Cortex of kidney (tissue), 1 donor: ENCODE measurements at places on chromosomes 12 and 14.

DNA sequence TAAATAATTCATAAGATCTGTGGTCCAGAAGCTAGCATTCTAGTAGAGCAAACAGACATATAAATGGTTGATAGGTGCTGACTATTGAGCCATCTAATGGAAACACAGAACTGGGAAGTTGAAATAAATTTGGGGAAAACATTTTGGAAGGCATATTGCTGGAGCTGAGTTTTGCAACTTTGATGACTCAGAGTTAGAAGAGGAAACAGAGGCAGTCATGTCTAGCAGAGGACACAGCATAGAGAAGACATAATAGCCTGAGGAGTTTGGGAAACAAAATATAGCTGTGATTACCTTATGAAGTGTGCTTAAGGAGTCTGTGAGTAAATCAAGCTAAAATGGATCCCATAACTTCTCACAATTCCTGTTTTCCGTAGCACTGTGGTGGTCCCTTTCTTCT is 86.9 kb upstream of the FLRT2 start:
- DNase-seq, result no peak

DNA sequence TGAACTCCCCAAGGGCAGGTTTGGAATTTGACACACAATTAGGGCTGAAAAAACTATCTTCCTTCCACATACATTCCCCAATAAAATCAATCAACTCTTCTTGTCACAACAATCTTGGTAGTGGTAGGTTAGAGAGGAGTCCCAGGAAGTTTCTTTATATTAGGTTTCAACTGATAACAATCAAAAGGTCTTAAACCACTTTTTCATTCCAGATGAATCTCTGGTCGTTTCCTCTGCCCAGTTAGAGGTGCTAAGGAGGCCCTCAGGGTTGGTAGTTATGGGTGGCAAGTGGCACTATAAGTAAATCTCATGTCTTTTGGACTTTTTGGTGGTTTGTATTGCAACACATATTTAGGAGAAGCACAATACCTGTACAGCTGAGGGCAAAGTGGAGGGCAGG is 1.7 kb upstream of the SLC38A2 start:
- no peak for DNase-seq

DNA sequence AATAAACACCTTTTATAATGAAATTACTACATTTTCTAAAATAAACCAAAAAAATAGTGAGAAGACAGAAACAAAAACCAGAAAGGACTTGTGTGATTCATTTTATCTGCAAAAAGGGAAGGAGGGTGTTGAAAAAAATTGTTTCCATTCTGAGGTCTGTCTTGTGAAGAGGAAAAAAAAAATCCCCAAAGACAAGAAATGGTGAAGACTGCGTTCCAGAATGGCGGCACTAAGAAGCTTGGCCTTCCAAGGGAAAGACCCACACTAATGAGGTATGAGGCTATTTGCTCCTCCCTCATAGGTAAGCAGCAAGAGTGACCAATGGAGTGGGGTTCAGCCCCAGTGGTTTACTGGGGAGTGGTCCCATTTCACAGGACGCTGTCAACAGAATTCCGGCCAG is 35.0 kb downstream of the GNPTAB start:
- DNase-seq, result no peak

DNA sequence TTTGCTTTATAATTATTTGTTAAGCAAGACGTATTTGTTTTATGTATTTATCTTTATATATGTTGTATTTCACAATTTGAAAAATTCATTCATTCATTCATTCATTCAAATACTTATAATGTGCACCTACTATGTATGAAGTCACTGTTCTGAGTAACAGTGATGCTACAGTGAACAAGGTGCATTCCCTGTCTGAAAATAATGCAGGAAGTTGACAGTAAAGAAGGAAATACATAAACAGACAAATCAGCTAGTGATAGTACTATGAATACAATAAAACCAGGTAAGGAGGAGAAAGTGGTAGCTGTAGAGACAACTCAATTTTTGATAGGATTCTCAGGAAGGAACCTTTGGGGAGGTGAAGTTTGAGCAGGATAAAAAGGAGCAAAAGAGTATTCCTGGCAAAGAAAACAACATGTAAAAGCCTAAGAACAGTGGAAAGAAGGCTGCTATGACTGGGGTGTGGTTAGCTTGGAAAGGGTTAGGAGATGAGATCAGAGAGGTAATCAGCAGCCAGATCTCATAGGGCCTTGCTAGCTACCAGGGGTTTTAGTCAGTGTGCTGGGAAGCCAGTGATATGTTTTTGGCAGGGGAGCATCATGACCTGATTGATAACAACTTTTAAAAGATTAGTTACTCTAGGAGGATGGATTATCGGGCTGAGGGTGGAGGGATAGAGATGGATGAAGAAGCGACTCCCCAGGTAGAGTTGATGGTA is 17.4 kb downstream of the BICDL1 start:
- DNase-seq, result no peak

DNA sequence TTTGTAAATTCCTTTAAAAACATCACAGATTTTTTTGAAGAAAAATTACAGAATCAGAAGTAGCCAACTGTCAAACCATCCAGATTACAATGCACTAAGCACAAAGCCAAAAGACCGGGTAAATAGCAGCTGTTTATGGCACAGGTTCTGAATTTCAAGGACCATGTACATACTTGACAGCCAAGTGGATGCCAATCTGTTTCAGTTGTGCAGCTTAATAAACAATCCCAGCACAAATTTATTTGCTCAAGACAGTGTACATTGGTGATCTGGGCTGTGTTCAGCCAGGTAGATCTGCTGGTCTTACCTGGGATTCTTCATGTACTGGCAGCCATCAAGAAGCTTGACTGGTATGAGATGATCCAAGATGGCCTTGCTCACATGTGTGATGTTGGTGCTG is 229.8 kb upstream of the FLRT2 start:
- no peak for DNase-seq

GRCh38 chr14:76753541-76754198 is 7.6 kb upstream of the VASH1 start:
- no peak for DNase-seq

- no peak for DNase-seq
These were observed 45.1 kb upstream of the RERGL start for GRCh38 chr12:18135086-18135485.

- no peak for DNase-seq
These were observed 137.4 kb downstream of the DAAM1 start for GRCh38 chr14:59325906-59326305.

DNA sequence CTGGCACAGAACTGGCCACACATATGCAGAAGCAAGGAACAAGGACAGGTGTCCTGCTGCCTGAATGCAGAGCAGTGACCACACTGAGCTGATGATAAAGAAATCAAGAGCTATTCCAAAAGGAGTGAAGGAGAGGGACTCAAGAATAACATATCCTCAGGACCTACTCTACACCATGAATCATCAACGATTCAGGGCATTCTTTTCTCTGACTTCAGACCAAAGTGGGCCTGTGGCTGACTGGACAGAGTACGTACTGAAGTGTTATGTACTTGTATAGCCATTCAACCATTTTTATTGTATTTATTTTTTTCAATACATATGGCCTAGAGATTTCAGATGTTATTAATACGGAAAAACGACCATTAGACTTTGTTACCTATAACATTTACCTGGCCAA is 177.5 kb upstream of the TMTC1 start:
- DNase-seq, result no peak

- DNase-seq, result no peak
These were observed 187.7 kb upstream of the TMTC1 start for GRCh38 chr12:29971446-29971845.

DNA sequence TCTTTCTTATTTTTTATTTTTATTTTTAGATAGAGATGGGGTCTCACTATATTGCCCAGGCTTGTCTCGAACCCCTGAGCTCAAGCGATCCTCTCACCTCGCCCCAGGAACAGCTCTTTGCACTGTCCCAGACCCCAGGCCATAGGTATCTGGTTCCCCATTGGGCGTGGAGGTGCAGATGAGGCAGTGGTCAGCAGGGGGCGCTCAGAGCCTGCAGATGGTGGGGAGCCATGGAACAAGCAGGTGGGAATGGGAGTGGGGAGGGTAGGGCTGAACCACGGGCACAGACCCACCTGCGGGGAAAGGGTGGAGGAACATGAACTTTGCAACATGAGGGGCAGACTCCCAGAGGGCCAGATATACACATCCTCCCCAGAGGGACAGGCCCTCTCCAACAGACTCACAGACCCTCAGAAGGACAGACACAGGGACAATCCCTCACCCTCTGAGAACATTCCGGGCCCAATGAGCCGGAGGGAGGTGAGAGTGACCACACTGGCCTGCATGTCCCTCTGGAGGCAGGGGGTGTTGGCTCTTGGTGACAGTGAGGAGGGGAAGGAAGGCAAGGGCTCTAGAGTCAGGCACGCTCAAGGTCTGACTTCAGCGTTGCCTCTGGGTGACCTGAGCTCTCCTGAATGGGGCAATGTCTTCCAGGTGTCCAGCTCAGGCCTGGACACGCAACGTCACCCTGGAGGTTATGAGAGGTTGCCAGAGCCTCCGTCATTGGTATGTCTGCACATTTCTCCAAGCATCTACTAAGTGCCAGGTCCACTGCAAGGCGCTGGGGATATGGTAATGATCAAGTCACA is 34.9 kb downstream of the KRT80 start:
- DNase-seq, result no peak

GRCh38 chr14:24367514-24368211 is at the start of gene NFATC4:
Gene NFATC4 (plus strand): TSS chr14:24368184. CDS start chr14:24368341, 157 bp downstream.
- no peak for DNase-seq

GRCh38 chr14:38186216-38186615 is 21.5 kb upstream of the SSTR1 start:
- no peak for DNase-seq

DNA sequence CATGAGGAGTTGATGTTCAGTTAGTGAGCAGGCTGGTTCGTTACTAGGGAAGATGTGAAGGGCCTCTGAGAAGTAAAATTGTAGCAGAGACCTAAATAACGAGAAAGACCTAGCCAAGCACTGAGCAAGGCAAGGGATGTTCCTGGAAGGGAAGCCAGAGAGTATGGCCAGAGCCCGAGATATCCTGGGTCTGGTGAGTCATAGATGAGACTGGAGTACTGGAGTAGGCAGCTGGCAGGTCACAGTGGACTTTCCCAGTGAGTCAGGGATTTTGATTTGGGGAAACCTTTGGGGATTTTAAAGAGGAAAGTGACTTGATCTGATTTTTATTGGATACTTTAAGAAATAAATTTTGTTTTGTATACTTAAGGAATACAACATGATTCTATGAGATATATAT is 369.0 kb downstream of the DIO2 start:
- DNase-seq, result no peak

- no peak for DNase-seq
These were observed 141.0 kb downstream of the PTPN11 start for GRCh38 chr12:112559784-112560183.
